Calu3 (cell line): ENCODE measurements at places on chromosomes 5 and 9.

DNA sequence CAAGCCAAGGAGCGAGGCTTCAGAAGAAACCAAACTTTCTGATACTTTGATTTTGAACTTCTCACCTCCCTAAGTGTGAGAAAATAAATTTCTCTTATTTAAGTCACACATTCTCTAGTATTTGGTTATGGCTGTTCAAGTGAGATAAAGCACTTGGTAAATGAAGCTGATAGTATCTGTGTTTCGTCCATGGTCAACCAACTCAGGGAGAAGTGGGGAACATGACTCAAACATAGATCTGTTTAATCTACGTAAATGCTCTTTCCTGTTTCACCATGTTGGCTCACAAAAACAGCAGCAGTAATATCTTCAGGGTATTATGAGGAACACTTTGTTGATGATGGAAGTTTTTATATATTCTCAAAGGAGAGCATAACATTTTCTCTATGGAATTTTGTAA is 2167.2 kb upstream of the C9orf72 start:
- DNase-seq = no peak

GRCh38 chr5:170694911-170695310 is 88.6 kb upstream of the GABRP start:
- no peak for DNase-seq

DNA sequence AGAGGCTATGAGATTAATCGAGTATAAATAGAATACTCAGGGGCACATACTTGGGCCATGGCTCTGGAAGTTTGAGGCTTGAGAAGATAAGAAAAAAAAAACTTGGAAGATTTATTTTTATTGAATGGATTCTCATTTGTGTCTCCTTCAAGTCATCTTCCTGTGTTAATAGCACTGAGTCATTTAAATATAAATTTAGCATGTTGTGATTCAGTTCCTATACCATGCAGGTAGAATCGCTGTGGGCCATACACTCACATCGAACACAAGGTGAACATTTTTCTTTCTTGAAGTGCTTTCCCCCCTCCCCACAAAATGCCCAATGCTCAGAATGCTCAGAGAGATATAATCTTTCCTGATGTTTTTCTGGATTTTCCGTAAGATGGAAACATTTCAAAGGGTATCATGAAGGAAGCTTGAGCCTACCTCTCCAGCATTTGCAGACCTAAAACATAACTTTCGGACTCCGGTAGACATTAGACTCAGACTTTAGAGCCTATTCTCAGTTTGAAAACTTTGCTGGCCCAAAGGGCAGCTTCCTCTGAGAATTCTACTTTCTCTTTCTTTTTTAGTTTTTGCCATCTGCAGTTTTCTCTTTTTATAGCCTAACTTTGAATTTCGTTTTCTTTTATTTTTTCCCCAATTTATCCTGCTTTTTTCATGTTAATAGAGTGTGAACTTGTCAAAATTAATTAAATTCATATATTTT is 737.6 kb upstream of the NUDT12 start:
- DNase-seq = no peak

GRCh38 chr9:114930056-114930812 is at the start of gene TNFSF8:
Gene TNFSF8, minus strand, starts transcription at chr9:114930591. Its CDS starts 288 bp downstream, at chr9:114930303.
- no peak for DNase-seq

DNA sequence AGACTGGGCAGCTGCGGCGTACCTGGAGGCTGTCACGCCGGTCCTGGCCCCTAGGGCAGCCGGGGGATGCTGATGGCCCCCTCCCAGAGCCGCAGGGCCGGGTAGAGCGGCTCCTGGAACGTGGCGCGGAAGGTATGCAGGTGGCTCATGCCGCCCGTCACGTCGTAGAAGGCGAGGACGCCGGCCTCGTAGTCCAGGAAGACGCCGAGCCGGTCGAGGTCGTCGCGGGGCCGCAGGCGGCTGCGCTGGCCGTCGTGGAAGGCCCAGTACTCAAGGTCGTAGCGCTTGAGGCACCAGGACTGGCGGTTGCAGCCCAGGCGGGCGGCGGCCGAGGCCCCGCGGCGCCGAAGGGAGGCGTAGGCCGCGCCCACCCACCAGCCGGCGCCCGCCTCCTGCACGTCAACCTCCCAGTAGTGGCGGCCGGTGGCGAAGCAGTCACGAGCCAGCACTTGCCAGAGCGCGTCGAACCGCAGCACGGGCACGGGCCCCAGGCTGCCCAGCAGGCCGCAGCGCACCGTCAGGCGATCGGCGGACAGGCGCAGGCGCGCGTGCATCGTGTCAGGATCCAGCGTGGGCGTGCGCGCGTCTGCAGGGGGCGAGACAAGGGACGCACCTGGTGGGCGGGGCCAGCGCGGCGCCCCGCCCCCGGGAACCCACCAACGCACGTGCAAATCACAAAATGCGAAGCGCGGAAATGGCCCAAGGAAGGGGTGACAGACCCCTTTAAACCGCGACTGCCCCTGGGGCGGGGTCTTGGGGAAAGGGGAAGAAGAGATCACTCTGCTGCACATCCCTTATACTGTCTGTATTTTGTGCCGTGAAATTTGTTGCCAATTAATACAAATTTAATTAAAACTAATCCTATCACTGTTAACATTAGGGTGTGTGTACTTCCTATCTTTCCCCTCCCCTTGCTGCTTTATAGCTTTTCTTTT is 31.2 kb downstream of the NANS start:
- no peak for DNase-seq

DNA sequence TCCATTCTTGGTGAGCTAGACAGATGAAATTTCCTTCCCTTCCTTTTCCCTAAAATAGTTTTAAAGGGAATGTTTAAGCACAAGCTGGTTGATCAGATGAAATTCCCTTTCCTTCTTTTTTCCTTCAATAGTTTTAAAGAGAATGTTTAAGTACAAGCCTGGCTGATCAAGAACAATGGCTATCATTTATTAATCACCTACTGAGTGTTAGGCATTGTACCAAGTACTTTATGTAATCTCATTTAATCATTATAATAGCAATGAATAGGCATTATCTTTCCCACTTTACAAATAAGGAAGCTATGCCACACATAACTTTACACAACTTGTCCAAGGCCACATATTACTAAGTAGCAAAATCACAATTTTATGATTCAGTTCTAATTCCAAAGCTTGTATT is 152.0 kb upstream of the ACOT12 start:
- no peak for DNase-seq

- DNase-seq = no peak
Measured at GRCh38 chr5:13552361-13552760, 392.1 kb downstream of the DNAH5 start.

DNA sequence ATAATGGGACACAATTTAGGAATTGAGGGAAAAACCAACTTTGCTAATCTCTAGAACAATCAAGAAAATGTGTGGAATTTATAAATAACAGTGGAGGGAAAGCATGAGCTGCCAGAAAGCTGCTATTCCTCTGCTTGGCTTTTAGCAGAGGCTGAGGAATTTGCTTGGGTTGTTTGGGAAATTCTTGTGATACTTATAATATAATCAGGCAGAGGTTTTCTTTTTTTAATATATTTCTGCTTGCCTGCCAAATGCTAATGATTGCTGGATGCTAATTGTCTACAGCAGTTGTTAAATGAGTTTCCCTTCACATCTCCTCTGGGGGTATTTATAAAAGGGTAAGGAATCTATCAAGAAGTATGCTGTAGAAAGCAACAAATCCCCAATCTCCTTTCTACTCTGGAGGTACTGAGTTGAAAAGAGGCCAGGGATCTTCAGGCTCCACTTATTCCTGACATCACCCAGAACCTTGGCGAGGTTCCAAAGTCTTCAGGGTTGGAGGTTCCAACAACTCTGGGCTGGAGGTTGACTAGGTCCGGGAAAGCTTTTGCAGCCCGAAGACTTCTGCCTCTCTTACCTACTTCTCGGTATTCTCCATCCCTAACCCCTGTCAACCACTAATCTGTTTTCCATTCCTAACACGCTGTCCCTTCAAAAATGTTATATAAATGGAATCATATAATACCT is 60.4 kb upstream of the TMED7 start:
- no peak for DNase-seq

DNA sequence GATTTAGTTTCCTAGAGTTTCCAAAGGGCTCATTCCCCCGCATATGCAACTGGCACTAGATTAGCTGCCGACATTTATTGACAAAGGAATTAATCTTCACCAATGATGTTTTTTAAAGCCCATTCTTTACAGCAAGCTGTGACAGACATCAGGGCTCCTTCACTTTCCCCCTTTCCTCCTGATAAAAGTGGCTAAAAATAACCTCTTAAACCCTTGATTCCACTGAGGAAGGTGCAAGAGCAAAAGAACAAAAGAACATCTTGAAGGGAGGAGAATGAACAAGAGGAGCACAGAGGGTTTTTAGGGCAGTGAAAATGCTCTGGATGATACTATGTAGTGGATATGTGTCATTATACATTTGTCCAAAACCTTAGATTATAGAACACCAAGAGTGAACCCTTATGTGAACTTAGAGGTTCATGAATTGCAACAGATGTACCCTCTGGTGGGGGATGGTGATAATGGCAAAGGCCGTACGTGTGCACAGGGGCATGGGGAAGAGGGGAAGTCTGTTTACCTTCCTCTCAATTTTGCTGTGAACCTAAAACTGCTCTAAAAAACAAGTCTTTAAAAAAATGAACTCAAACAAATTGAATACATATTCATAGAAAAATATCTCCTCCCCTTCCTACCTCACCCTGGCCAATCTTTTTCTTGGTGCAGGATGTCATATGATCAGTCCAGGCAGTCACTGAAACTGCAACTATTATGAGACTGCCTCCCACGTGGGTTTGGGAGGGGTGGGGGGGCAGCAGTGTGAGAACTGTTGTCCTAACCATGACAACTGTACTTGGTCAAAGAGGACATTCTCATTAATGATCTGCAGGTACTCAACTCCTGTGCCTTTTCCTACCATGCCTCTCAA is 83.0 kb downstream of the MARCHF3 start:
- no peak for DNase-seq

DNA sequence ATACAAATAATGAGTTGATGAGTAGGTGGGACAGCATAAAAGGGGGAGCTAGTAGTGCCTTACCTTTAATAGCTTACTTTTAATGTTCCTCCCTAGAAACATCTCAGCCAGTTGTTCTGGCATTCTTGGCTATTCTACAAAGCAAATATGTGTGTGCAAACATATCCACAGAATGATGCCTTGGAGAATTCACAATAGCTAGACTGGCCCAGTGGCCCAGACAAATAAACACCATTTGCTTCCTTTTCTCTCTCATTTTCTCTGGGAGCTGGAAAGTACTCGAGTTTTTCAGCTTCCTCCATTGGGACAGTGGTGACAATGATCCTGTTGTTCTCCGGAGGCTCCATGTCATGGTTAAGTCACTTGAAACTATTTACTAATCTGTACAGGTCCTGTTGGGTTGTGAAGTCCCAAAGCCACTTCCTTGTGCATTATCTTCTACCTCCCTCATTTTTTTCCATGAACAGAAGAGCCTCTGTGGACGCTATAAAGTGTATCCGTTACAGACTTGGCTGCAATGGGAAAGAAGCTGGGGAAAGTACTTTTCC is 122.9 kb downstream of the DMAC1 start:
- peak; percentile 34 for DNase-seq

GRCh38 chr5:113776168-113776567 is 262.7 kb downstream of the YTHDC2 start:
- DNase-seq = no peak

- DNase-seq = no peak
Measured at GRCh38 chr5:9343146-9343850, 202.6 kb downstream of the SEMA5A start.

- DNase-seq = no peak
Measured at GRCh38 chr9:124694414-124695279, 76.5 kb downstream of the NR6A1 start.

GRCh38 chr9:2214707-2215106 is 199.6 kb downstream of the SMARCA2 start:
- DNase-seq = no peak

GRCh38 chr9:2341126-2341525 is 280.5 kb upstream of the VLDLR start:
- no peak for DNase-seq

GRCh38 chr5:80915716-80916115 is 44.4 kb upstream of the RASGRF2 start:
- no peak for DNase-seq

GRCh38 chr5:96812851-96813250 is 5.1 kb upstream of the ERAP1 start:
- no peak for DNase-seq

DNA sequence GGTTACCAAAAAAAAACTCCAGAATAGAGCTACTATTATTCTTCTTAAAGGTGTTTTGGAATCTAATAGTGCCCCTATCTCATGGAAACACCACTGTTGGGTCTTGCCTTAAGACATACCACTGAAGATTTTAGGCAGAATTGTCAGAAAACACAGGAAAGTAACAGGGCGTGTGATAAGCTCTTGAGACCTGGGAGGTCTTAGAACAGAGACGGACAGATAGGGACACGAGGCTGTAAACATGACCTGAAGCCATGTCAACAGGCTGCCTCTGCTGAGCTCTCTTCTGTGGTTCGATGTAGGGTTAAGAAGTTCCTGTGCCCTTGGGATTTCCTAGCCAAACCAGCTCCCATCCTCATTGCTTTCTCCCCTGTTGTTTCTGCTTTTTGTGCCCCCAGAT is 69.3 kb downstream of the CTSL start:
- no peak for DNase-seq

DNA sequence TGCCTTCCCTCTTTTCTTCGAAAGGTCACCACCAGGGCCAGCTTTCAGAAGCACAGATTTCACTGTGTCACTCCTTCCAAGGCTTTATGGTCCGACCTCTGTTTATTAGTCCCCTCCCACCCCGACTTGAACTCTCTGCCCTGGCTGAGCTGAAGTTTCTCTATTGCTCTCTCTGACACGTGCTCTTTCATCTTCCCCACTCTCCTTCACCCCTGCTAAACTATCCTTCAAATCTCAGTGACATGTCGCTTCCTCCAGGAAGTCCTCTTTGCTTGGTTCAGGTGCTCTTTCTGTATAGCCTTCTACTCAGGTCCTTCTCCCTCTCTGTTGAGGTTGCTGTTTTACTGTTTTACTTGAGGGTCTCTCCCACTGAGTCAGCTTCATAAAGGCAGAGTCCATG is 64.4 kb downstream of the ARHGEF37 start:
- DNase-seq = no peak

GRCh38 chr9:93505541-93506132 is 52.3 kb upstream of the FAM120AOS start:
- no peak for DNase-seq

GRCh38 chr9:80493258-80493657 is 921.5 kb downstream of the TLE4 start:
- no peak for DNase-seq

DNA sequence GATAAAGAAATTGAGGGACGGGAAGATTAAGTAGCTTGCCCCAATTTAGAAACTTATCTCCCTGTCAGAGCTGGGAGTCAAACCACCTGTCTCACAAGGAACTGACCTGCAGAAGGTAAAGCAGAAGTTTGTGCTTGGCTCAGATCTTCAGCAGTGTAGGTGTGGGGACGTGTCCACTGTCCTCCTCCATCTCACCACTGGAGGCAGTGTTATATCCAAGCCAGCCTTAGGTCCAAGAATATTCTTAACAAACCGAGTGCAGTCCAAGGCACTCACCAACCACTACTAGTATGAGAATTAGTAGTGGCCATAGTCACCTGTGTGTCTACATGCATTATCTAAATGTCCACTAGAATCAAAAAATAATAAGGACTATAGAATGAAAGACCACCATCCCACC is 86.3 kb upstream of the IRX1 start:
- no peak for DNase-seq
